ENCODE measurements at places on chromosomes 3 and 15.

DNA sequence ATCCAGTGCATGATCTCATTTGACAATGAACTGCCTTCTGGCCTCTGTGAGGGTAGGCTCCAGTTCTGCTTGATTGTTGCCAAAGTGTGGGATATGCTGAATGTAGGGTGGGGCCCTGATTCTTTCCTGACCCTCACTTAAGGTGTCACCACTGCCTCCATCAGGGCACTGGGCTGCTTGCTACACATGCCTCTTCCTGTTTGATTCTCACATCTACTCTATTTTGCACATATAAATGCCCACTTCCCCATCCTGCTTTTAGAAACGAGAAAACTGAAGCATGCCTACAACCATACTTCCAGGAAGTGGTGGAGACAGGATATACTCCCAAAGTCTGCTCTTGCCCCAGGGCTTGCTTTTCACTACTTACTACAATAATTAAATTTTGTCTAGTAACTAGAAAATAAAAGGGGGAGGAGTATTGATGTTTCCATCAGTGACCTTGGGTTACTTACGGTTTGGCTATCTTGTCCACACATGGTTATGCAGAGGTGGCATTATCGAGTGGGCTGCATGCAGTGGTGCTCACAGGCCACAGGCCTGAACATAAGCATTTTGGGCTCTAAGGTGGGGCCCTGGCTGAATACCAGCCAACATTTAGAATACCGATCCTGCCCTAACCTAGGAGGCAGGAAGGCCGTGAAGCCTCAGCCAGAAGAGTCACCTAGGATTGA is 6.7 kb downstream of the ZDHHC3 start:
- DNase-seq: peak; percentile 13

- no peak for DNase-seq
Observed at GRCh38 chr3:12920967-12921366, 79.6 kb upstream of the RPL32 start.

GRCh38 chr3:64716110-64716710 is 28.4 kb upstream of the ADAMTS9 start:
- DNase-seq: no peak

DNA sequence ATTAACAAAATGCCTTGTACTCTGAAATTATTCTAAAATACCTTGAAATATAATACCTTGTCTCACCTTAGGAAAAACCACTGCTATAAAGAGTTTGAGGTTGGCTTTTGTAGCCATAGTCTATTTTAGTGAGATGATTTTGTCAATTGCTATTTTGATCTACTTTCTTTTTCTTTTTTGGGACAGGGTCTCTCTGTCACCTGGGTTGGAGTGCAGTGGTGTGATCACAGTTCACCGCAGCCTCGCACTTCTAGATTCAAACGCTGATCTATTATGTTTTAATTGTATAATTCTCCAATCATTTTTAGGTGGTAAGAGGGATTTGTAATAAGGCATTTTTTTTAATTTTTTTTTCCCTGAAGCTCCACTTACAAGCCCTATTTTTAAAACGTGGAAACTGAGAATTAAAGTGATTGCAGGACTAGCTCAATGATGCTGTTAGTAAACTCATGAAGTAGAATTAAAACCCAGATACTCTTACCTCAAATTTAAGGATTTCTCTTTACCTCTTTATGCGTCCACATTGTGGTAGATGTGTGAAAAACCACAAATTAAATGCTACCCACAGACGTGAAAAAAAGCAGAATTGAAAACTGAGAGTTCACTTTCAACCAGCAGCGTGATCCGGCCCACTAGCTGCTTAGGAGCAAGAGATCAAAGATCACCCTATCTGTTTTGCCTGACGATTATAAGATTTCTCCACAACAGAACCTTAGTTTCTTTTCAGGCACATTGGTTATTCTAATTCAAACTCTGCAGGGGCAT is 384.2 kb downstream of the CGGBP1 start:
- no peak for DNase-seq

DNA sequence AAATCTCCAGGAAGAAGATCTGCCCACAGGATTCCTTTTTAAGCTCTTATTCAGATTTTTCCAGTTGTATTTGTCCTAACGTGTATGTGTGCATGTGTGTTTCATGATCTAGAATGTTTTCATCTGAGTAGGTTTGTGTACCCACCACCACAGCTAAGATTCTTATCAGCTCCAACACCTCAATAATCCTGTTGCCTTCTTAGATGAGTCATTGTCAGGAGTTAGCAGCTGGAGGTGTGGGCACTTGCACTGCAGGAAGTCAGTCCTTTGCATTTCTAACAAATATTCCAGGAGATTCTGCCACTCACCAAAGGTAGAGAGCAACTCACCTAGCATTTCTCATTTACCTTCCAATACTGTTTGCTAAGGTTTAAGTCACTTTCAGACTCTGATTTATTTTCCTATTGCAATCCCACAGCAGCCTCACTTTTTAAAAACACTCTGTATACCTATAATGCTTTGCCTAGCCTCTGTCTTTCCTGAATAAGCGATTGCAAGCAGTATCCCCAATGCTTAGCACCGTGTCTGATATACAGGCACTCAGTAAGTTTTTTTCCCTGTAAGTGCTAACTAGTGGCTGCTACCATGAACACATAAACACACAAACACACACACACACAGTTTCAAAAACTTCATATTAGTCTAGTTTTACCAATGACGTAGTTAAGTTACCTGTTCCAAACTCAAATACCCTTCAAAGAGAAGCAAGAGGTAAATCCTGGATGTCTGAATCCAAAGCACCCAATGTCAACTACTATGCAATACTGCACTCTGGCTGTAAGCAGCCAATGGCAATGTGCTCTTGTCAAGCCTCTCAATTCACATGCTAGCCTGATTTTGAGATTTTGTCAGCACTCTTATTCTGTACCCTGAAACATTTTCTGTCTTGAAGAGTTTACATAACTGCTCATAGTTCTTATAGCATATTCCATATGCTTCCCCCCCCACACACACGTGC is 713.5 kb upstream of the LMCD1 start:
- no peak for DNase-seq

DNA sequence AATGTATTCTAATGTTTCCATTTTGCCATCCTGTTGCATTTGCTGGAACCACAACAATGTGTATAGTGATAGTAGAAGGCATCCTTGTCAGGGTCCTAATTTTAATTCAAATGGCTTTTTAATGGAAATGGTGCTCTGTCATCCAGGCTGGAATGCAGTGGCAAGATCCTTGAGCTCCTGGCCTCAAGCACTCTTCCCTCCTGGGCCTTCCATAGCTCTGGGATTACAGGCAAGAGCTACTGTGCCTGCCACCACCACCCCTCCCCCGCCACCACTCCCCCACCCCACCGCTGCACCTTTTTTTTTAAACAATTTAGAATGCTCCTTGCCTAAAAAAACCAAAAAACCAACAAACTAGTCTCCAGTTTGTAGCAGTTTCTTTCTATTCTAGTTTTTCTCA is 15.2 kb upstream of the IQCF6 start:
- DNase-seq: no peak

- no peak for DNase-seq
Observed at GRCh38 chr15:77819851-77820728, 187.4 kb upstream of the LINGO1 start.

DNA sequence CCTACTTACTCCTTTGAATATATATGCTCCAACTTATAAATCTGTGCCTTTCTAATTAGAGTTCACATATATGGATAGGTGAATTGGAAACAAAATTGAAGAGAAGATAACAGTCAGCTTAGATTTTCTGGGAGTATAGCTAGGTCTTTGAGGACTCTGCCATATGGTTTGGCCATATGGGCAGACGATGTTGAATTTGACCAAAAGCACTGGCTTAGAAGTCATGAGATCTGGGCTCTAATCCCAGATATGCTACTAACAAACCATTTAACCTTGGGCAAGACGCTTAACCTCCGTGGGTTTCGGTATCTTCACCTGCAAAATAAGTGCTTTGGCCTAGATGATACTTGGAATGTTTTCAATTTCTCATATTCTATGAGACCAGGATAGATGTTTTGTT is 154.1 kb downstream of the LSAMP start:
- no peak for DNase-seq

GRCh38 chr15:37548116-37548515 is 386.3 kb upstream of the TMCO5A start:
- no peak for DNase-seq

All from CD4-positive, alpha-beta T cell treated with Interleukin-1 beta for 1 hour (primary cell).